ENCODE measurements at places on chromosomes 1 and 21.

DNA sequence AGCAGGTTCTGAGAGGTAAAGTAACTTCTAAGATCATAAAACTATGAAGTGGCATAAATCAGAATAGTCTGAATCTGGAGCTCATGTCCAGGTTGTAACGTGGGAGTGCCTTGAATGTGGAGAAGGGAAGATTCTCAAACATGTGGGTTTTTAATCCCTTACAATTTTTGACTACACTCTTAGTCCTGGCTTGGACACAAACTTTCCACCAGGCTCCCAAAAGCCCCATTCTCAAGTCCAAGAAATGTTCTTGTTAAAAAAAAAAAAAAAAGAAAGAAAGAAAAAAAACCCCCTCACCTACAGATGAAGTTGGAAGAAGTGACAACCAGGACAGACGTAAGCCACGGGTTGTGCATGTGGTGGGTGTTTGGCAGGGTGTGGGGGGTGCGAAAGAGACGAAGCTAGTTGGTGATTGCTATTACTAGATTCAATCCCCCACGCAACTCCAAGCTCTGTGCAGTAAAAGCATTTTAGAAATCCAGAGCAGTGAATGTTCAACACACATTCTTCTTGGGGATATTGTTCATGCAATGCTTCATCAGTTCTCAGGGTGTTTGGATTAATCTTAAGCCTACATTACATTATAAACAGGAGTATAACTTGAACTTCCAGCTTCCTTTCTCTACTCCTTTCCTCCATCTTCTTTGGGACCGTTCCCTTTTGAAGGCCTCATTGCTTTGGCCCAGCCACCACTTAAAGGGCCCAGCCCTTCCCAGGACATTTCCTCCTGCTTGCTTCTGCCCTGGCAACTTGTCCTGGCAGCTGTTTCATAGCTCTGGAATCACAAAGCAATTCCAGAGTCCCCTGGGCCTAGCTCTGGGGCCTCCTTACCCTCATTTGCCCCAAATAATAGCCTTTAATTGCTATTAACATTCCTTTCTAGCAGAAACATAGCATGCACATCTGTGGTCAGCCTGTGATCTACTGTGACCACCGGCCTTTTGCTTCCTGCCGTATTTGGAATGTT is 41.8 kb downstream of the PHC2 start:
- no peak for DNase-seq

GRCh38 chr1:23564529-23565122 is 5.3 kb upstream of the ID3 start:
- DNase-seq: no peak

DNA sequence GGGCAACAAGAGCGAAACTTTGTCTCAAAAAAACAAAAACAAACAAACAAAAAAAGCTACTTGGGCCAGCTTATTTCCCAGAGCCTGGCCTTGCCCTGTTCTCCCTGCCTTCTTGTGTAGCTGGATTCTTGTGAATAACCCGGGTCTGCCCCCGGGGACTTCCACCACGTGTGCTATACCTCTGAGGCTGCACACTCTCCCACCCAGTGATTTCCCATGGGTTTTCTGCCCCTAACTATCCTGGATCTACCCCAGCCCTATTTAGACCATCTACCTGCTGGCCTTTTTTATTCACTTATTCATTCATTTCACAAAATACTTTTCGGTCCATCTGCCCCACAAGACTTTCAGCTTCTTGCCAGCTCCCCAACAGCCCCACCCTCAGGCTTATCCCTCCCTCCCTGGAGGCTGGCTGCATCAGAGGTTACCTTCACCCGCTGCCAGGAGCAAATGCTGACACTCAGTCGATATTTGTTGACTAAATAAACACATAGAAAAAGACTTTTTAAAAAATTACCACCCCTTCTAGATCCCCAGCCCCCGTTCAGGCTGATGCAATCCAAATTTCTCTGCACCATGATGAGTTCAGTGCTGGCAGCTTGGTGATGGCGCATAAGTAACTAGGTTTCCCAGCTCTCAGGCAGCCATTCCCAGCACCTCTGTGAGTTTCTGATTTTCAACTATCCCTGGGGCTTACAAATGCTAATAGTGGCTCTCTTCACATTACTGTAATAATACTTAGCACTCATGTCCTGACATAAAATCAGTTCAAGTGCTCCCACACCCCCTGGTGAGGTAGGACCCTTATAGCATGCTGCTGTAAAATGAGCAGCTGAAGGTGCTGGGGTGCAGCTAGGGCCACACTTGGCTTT is 30.7 kb upstream of the TARBP1 start:
- DNase-seq: peak; percentile 55

DNA sequence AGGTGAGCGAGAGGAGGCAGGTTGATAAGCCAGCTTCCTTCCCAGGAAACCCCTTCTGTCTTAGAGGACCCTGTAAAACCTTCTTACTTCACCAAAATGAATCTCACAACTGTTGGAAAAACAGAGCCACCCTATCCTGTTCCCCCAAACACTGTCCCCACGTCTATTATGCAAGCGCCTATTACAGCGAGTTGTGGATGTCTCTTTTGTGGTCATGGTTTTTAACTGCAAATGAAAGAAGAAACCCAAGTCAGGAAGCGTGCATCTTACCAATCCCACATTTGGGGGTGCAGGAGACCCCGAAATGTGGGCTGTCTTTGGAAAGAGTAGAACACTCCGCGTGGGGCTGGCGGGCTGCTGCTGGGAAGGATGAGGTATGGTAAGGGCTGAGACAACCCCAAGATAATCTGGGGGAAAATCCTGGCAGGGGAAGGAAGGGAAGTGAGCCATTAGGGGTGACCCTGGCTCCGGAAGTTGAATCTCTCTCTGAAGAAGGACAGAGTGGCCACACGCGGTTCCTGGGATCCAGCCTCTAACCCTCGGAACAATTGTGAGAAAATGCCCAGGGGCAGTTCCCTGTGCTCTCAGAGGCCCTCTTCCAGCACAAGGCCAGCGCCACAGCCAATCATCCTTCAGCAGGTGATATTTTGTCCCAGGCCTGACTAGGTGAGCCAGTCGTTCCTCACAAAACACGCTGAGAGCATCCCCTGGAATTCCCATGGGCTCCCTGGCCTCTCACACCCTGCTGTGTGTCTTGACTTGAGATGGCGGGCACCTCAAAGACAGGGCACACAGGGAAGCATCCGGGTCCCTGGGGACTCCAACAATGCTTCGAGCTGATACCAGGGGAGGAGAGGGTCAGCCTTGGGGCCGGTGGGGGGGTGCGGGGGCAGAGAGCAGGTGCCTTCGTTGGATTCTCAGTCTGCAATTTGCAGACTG is 168.5 kb upstream of the IRF2BP2 start:
- DNase-seq: no peak

DNA sequence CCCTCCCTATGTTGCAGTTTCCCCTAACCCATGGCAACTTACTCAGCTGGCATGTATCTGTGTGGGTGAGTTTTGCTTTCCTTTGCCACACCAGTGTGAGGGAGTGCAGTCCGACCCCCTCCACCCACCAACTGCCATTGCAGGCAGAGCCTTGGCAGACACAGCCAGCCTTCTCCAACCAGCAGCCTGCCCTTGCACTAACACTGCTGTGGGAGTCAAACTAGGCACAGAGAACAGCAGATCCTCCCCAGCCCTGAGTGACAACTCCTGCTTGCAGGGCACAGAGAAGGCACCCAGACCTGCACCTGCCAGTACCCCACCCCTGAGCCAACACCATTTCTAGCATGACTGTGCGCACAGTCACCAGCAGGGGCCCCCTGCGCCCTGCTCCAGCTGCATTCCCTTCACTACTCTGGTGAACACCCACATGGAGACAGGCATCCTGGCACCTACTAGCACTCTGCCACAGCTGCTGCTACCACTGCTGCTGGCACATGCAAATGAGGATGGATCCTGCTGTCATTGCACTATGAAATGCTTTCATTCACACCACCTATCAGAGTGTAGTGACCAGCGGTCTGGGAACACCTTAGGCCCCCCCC is 98.4 kb downstream of the MAGI3 start:
- DNase-seq: no peak

DNA sequence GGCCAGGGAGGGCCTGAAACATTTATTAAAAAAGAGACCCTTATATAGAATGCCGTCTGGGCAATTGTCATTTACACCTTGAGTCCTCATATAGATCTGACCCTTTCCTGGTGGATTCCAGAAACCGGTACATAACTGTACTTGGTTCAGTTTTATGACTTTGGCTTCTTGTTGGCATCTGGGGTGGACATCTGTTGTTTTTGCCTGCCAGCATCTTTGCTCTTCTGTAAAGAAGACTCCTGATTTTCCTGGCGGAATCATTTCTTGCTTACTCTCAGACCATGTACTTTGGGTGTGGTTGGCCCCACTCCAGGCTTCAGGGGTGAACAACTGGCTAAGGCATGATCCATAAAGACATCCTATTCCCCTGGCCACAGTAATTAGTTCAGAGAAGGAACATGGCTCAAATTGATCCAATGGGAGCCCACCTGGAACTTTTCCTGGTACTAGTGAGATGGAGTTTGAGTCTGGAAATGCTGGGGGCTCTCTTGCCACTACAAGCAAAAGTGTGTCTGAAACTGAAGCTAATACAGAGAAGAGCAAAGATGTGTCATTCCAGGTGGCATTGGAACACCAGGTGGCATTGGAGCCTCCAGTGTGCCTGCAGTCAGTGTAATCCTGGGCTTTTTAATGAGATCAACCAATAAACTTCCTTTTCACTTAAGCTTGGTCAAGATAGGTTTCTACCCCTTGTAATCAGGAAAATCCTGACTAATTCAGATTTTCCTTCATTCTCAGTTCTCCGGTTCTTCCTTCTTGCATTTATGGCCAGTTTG is 332.5 kb upstream of the CAMK1G start:
- no peak for DNase-seq

DNA sequence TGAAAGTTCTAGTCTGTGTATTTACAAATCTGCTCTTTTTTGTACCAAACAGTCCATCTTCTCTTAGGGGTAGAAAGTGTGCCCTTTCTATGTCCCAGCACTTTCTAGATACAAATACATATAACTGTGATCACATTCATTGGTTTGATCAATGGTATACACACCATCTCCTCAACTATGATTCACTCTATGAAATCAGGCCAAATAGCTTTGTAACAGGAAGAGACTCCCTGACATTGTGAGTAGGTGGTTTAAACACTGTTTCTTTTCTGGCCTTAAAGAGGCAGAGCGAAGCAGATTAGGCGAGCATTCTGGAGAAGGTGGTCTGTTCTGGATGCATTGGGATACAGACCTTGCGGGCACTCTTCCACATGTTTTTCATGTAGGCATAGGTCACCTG is 39.3 kb upstream of the EXOSC10 start:
- DNase-seq: no peak

- no peak for DNase-seq
These were observed 528.1 kb downstream of the KIF26B start for GRCh38 chr1:245682638-245683628.
